Pancreas (tissue), 10 donors: ENCODE measurements at places on chromosomes 5 and 9.

DNA sequence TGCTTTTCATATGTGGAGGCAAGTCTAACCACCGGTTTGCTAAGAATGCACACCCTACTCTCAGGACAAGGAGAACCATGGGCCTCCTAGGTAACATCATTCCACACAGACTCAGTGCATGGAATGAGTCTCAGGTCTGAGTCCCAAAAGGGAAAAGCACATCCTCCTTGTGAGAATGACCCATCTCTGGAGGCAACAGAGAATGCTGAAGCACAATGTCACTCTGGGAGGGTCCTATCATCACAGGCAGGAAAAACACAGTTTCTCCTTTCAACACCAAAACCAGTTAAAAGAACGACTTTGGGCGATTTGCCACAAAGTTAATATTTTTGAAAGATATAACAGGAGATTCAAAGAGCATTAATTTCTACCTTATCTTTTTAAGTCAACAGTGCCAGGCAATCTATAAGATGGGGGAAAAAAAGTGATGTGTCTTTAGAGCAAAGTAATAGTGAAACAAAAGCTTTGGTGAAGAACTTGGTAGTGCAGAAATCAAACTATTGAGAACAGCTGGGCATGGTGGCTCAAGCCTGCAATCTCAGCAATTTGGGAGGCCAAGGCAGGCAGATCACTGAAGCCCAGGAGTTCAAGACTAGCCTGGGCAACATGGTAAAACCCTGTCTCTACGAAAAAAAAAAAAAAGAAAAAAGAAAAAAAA is 97.3 kb downstream of the OXCT1 start:
- no peak for DNase-seq

GRCh38 chr5:75656311-75657003 is 45.2 kb downstream of the ANKDD1B start:
- DNase-seq: no peak

DNA sequence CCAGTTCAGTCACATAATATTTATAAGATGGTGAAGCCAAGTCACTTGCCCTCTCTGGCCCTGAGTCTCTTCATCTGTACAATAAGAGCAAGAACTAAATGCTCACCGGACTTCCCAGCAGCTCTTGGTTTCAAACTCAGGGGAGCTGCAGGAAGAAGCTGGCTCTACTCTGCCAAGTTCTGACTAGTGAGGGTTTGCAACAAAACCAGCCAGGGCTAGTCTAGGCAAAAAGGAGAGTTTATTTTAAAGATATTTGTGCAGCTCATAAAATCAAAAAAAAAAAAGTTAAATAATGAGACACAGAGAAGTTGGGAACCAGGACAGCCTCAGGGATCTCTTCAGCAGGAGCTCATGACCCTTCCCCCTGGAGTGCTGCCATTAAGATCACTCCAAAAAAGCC is 107.3 kb downstream of the DOCK2 start:
- no peak for DNase-seq

- DNase-seq: no peak
Observed at GRCh38 chr9:113546566-113546965, 83.0 kb downstream of the RGS3 start.
